LNCaP clone FGC (cell line): ENCODE measurements at places on chromosomes 5 and 9.

- DNase-seq = no peak
Measured at GRCh38 chr5:67300326-67300725, 103.7 kb upstream of the CD180 start.

- DNase-seq = no peak
Measured at GRCh38 chr9:113388833-113389232, 12.0 kb upstream of the HDHD3 start.

DNA sequence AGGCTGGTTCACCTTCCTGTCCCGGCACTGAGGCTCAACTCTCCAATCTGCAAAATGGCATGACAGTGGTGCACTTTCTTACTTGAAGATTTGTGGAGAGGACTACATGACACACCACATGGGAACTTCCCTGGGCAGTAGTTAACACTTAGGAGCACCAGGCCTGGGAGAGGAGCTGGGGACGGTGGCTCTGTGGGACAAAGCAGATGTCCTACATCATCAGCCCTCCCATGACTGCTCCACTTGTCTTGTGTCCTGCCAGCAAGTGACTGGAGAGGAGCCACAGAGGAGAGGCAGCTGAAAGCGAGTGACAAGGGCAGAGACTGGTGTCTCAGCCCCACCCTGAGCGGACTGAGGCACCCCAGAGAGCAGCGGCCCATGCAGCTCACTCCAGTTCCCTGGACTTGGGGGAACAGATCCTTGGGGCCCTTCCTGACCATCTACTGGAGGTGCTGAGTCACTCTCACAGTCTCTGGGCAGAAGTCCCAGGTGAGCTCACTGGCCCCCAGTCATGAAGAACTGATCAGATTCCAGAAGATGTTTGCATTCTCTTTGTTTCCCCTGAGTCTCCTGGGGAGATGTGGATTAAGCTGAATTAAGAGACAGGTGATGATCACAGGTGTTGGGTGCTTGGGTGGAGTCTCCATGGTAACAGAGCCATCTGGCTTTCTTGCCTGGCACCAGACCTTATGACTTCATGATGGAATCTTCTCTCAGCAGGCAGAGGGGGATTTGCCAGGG lies 13.2 kb upstream of the SLC25A48 start:
- DNase-seq = peak; percentile 18

GRCh38 chr5:93886917-93887361 lies 145.5 kb upstream of the POU5F2 start:
- no peak for DNase-seq

- DNase-seq = no peak
Measured at GRCh38 chr5:94024101-94024500, 282.7 kb upstream of the POU5F2 start.

DNA sequence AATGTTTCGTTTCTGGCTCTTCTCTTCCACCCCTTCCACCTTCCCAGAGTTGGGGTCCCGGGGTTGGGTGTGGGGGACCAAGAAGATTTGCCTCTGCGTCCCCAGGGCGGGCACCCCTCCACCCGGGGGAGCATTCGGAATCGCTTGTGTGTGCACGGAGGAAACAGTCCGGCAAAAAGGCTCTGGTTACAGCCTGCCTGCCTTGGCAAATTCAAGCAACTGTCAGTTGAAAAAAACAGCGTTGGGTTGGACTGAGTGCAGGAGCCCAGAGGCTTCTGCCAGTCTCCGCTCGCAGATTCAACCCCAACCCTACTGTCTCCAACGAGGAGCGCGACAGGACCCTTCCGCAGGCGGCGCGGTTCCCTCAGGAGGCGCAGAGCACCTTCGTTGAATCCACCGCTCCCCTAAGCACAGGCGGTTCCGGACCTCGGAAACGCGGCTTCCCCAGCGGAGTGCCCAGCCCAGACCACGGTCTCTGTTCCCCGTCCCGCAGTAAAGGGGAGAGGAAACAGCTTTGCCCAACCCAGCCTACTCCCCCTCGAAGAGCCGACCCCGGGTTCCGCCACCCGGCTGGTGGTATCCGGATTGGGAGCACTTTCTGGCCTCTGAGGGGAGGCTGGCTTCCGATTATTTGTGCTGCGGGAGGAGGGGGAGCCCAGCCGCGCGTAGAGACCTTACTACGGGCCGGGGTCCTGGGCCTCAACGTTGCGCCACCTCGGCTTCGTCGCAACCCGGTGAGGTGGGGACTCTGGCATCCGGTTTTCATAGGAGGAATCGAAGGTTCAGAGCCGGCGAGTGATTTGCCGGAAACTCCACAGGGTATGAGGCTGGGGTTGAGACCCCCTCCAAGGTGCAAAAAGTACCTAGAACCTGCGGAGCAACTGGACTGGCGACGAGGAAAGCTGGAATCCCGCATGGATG lies 9.6 kb downstream of the LHX6 start:
- no peak for DNase-seq

GRCh38 chr9:26983340-26983739 lies 22.1 kb downstream of the LRRC19 start:
- DNase-seq = no peak

DNA sequence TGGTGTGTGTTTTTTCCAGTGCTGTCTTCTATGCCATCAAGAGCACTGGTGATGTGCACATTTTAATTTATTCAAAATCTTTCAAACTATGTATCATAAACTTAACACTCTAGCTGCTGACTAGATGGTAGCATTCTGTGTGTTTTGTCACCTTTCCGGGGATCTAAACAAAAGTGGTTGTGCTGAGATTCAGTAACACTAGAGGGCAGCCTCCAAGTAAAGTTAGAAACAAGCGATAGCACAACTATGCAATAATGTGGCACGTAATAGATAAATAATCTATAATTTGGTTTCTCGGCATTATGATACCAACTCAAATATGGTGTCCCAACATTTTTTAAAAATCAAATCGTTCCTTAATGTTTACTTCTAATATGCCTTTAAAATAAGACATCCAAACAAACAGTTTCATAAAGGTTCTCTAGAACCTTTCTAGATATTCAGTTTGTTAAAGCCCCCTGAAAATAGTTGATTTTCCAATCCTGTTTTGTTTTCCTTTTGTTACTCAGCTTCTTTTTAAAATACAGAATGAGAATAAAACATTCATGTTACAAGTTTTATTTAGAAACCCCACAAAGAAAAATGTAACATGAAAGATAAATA lies 16.9 kb downstream of the SEMA6A start:
- no peak for DNase-seq

GRCh38 chr9:117697046-117697445 lies 7.2 kb upstream of the TLR4 start:
- no peak for DNase-seq

GRCh38 chr5:102922799-102923477 lies 167.8 kb downstream of the PAM start:
- DNase-seq = no peak

GRCh38 chr5:27706832-27707231 lies 668.4 kb upstream of the CDH9 start:
- DNase-seq = no peak

- DNase-seq = no peak
Measured at GRCh38 chr5:10418654-10419345, 22.9 kb upstream of the ROPN1L start.

- DNase-seq = no peak
Measured at GRCh38 chr5:148828511-148829247, 2.3 kb downstream of the ADRB2 start.

DNA sequence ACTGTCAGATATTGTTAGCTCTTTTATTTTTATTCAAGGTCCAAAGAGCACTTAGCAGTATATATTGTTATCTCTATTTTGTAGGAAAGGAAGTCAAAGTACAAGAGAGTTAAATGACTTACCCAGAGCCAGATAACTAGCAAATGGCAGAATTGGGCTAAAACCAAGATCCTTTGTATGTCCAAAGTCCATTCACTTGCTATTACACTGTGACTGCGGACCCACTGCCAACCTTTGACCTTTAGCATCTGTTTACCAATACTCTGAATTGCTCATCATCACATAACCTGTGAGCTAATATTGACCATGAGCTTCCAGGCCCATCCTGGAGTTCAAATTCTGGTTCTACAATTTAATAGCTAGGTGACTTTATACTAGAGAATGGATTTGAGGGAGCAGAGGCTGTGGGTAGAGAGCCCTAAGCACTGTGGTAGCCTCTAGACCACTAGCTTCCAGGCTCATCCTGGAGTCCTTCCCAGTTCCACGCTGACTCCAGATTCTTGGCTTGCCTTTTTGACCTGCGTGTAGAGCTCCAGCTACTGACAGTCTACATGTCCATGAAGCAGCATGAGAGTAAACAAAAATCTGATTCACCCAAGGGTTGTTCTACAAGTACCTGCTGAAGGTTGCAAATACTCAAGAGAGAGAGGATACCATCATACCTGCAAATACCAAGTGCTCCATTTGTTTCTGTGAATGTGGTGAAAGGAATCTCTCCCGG lies 424.0 kb downstream of the SH3GL2 start:
- no peak for DNase-seq

DNA sequence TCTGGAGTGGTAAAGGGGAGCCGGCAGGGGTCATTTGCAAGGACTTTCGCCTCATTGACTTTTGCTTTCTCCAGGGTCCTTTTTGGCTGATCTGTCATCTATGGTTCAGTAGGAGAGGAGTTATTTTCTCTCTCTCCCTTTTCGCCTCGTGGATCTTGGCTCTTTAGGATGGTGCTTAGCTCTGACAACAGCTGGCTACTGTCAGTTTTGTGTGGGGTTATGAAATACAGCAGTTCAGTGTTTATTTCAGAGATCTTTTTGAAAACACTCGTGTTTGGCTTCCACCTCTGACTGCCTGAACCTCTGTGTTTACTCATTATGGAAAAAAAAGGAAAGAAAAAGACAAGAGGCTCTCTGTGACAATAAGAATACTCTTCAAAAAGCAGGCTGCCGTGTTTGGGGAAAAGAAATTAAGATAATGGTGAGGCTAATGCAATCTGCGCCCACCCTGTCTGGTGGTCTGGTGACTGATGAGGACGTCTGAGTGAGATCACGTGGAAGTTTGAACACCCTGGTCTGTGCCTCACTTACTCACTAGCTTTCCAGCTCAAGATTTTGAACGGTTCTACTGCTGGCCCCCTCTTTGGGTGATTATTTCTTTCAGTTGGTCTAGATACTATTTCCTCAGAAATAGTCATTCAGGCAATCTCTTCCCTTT lies 567.7 kb downstream of the CAAP1 start:
- DNase-seq = no peak

GRCh38 chr5:120327180-120327579 lies 136.9 kb upstream of the PRR16 start:
- no peak for DNase-seq

GRCh38 chr9:38274800-38275199 lies 117.7 kb upstream of the ALDH1B1 start:
- no peak for DNase-seq

GRCh38 chr5:139671096-139671841 lies 23.1 kb downstream of the CXXC5 start:
- no peak for DNase-seq

GRCh38 chr9:137365056-137365455 lies 57.9 kb downstream of the EXD3 start:
- DNase-seq = no peak

GRCh38 chr5:40385544-40385943 lies 294.2 kb upstream of the PTGER4 start:
- DNase-seq = no peak

DNA sequence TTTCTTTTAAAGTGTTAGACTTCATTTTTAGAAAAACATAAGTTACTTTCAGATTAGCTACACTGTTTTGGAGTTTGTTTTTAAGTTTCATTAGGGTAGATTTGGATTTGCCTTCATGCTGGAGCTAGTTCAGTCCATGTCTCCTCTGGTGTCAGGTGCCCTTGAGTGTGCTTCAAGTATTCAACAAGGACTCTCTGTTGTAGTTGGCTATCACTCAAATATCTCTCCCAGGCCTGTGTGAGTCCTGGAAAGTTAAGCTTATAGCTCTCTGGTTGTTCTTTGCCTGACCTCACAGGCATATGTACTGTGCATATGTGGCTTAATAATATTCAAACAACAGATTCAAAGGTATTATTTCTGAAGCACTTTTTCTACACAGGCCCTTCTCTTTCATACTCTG lies 45.4 kb downstream of the PTBP3 start:
- no peak for DNase-seq

DNA sequence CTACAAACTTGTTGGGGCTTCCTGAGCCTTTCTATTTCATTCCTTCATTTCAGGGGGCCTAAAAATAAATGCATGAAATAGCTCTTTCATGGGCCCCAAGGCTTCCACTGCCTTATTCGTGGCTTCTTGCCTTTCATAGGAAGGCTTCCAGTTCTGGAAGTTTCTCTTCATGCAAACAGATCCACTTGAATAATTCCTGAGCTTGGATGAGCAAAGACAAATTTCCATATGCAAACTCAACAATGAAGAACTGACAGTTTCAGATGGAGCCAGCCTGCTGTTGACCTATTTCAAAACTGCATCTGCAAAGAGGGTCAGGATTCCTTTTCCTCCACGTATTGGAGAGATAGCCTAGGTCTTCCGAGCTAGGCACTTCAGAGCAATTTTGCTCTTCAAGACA lies 142.1 kb downstream of the MLLT3 start:
- no peak for DNase-seq

DNA sequence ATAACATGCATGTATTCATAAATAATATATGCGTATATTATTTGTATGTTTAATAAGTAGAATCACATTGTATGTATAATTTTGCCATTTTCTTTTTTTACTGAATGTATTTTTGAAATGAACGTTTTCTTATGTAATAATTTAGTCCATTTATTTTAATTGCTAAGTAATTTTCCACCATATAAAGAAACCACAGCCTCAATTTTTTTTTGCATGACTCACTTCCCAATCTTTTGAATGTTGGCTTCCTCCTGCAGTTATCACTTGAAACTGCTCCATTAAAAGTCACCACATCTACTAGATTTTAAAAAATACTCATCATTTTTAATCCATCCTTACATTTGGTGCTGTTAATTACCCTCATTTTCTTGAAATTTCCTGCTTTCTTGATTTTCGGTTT lies 363.3 kb upstream of the MEF2C start:
- DNase-seq = no peak

GRCh38 chr5:101326766-101327165 lies 423.7 kb upstream of the ST8SIA4 start:
- no peak for DNase-seq

DNA sequence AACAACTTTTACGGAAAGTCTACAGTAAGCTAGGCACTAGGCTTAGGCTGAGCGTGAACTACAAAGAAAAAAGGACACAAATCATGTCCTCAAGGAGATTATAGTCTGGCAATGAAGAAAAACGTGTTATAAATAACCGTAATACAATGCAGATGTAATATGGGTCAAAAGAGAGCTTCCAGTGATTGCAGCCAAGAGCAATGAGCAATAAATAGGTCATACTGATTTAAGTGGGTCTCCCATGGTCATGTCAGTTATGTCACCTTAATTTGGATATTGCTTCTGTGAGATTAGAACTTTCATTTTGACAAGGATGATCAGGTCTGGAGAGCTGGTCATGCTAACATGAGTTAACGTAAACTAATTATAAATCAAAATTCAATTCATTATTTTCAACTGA lies 158.6 kb upstream of the GNA14 start:
- no peak for DNase-seq

- DNase-seq = no peak
Measured at GRCh38 chr9:132857616-132858342, 20.3 kb downstream of the AK8 start.

- DNase-seq = no peak
Measured at GRCh38 chr5:39657943-39658342, 233.2 kb upstream of the DAB2 start.
